Globus pallidus (tissue), 1 donor: ENCODE measurements at places on chromosomes 1 and 21.
A peak's percentile ranks its signal among the peaks of the same experiment; 100 is the strongest.

- DNase-seq = no peak
Observed at GRCh38 chr1:111649648-111650047, 30.1 kb downstream of the RAP1A start.

DNA sequence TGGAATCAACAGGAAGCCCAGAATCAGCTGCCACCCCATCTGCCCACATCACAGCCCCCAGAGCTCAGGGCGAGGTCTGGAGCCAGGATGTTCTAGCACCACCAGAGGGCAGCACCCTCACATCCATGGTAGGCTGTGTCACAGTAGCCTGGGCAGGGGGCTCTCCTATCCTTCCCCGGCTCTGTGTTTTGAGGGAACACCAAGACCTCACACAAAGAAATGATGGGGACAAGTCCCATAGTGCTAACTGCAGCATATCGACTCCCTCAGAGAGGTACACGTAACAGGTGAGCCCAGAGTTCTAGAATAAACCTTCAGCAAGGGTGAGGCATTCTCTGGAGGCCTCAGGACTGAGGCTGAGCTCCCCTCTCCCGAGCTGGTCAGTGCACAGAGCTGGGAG, 2.3 kb upstream of the KCNC4 start:
- peak; percentile 33 for DNase-seq

DNA sequence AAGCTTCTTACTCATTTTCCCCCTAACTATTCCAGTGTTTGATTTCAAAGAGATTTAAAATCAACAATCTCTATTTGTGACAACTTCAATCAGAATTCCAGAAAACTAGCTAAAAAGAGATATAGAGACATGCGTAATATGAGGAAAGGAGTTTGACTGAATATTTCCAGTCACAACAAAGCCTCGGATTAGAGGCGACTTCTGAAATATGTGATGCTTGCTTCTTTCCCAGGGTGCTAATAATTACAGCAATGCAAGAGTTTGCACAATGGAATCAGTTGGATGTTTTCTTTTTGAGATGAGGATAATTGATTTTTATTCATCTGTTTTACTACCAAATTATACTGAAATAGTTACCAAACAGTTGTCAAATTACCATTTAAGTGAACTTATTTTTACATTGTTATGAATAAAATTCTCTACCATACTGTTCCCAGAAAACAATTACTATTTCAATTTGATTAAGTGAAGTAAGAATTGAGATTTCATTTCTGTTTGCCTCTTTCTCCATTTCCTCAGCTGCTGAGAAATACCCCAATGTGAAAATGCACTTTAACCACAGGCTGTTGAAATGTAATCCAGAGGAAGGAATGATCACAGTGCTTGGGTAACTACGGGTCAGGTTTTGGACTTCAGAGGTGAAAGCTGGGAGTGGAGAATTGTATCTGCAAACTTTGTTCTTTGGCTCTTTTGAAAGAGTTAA, 28.1 kb downstream of the KMO start:
- no peak for DNase-seq

GRCh38 chr1:168119750-168120149, 17.0 kb downstream of the GPR161 start:
- DNase-seq = no peak

GRCh38 chr1:241531195-241532161, 700 bp upstream of the KMO start:
- peak; percentile 63 for DNase-seq

DNA sequence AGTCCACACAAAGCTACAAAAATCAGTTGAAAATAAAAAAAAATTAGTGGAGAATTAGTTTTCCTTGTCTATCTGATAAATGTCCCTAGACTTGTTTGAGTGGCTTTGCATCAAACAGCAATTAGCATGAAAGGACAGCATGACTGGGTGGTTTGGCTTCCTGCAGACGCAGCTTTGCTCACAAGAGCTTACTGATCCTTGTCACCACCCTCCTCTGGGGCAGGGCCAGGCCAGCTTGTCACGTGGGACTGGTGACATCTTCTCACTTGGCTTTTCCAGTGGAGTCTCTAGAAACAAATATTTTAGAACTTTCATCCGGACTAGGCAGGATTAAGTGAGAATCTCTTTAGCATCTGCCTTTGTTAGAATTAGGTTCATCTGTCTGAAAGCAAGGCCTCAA, 76.0 kb upstream of the OLIG2 start:
- no peak for DNase-seq

DNA sequence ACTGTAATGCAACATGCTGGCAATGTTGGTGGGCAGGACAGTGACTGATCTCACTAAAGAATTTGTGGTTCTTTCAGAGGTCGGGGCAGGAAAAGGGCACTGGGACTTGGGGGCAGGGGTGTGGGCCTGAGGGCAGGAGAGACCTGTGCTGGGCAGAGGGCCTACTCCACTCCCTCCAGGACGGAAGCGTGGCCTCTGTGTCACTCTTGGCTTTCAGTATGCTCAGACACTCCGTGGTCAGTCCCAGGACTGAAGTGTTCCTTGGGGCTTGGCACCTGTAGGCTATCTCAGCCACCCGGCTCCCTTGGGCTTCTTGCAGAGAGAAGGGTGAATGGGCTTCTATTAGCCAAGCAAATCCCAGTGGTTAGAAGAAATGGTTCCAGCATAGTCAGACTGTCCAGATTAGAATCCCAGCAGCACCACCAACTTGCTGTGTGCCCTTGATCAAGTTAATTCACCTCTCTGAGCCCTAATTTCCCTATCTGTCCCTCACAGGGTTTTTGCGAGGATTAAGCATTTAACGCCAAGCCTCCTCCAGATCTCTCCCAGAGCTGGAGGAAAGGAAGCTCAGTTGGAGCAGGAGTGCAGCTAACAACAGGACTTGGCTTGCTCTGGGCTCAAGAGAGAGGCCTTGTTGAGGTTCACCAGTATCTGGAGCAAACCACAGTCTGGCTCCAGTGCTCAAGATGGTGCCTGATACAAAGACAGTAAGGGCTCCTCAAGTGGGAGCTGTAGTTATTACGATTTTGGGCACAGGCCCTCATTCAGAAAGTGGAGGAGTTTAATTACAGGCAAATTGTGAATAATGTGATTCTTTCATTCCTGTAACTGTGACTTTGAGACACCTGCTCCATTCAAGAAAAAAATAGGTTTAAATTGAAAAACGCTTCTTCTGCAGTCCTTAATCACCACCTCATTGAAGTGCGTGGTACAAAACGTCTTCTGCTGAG, 57.7 kb upstream of the LRP8 start:
- DNase-seq = no peak
